Activated effector memory CD4-positive, alpha-beta T cell treated with Interleukin-2 at 50 U/mL for 16 hours (primary cell): ENCODE measurements at places on chromosomes 2 and 18.

- no peak for DNase-seq
These were observed 36.7 kb downstream of the SFXN5 start for GRCh38 chr2:73034661-73035375.

- DNase-seq: no peak
These were observed 4.4 kb downstream of the AFF3 start for GRCh38 chr2:100137866-100138570.

GRCh38 chr2:154455866-154456265 lies 242.6 kb upstream of the KCNJ3 start:
- DNase-seq: no peak

DNA sequence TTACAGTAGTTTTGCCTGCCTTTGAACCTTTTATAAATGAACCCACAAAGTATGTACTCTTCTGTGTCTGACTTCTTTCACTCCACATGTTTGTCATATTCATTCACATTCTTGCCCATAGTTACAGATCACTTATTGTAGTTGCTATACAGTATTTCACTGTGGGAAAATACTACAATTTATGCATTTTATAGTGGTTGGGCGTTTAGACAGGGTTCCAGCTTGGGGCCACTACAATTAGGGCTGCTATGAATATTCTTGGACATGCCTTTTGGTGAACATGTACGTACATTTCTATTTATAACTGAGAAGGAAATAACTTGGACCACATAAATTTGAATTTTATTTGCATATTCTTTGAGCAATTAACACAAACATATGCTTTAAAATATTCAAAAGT lies 15.4 kb upstream of the PMAIP1 start:
- DNase-seq: no peak
